ENCODE measurements at places on chromosomes 11 and 22.

DNA sequence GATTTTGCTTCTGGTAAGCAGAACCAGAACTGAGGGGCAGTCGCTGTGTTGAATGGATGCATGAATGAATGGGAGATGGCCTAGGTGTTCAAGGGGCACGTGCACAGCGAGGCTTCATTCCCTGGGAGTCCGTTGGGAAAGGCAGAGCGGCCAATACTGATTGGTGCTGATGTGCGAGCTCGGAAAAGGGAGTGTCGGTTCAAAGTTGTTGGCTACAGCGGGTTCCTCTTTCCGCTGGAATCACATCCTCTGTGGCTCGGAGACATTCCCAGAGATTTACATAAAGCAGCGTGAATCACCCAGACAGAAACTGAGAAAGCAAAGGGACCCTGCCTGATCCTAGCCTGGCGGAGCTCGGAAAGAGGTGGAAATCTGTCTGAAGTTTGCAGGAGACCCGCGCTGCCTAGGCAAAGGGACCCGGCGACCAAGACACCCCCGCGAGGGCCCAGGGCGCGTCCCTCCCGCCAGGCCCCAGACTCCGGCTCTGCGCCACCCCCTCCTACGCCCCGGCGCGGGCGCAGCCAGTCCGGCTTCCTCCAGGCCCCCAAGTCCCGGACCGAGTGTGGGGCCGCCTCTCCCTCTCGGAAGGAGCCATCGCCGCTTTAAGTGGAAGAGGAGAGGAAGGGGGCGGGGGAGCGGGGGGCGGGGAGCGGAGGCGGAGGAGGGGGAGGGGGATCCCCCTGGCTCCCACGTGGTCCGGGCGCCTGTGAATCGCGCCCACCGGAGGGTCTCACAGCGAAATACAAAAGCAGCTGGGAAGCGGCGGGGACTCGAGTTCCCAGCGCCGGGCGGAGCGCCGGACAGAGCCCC lies at the start of gene FJX1:
Gene FJX1, plus strand, starts transcription at position 774 of the 810 bp plus-strand sequence. CDS start 177 bp downstream, outside the sequence.
- DNase-seq = no peak

GRCh38 chr11:135027461-135027860 lies 615.4 kb upstream of the B3GAT1 start:
- DNase-seq = no peak

- no peak for DNase-seq
Observed at GRCh38 chr11:17774232-17775034, 39.9 kb downstream of the KCNC1 start.

- no peak for DNase-seq
Observed at GRCh38 chr11:5689551-5689983, at the start of gene TRIM22. TRIM22 (plus strand) TSS chr11:5689790; CDS start chr11:5696233, 6,443 bp downstream.

DNA sequence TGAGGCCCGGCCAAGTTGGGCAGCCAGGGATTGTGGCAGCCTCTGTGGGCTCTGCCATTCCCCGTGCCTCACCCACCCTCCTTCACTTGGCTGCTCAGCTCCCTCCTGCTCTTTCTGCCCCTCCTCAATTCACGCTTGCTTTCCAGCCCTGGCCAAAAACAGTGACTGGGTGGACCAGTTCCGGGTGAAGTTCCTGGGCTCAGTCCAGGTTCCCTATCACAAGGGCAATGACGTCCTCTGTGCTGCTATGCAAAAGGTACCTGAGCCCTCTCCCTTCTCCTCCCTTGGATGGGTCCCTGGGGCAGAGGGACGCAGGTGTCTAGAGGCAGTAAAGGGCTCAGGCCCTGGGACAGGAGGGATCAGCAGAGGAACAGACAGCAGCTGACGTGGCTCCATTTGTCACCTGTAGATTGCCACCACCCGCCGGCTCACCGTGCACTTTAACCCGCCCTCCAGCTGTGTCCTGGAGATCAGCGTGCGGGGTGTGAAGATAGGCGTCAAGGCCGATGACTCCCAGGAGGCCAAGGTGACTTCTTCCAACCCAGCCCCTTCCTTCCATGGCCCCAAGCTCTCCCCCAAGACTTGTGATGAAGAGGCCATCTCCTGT lies 2.7 kb downstream of the FREY1 start:
- no peak for DNase-seq

DNA sequence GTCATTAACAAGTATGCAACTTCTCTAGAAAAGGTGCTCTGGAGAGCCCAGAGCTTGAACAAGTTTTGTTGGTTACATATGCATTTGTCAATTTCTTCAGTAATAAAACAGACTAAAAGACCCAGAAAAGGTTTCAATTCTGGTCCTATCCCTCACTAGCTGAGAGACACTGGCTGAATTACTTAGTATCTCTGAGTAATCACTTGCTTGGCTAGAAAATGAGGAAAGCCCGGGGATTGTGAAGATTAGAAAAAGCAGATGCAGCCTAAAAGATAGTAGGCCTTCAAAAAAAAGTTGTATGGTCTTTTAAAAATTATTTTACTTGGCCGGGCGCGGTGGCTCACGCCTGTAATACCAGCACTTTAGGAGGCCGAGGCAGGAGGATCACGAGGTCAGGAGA lies 41.2 kb downstream of the MAPK1 start:
- no peak for DNase-seq

DNA sequence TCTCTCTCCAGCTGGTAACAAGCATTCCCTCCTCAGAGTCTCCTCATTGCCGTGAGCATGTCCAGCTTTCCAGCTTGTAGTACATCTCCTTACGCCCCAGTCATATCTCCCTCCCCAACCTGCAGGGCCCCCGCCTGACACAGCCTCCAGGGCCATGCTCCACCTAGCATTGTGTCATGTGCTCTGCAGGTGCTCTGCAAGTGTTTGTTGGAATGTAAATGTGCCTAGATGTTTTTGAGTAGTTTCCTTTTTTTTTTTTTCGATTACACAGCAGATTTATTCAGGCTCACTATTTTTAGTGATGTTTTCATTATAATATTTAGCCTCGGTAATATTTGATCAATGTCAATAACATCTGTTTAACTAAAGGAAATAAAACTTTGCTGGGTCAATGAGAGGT lies 82.5 kb downstream of the NCAM1 start:
- no peak for DNase-seq

- DNase-seq = no peak
Observed at GRCh38 chr11:22510741-22511140, 114.9 kb downstream of the FANCF start.

DNA sequence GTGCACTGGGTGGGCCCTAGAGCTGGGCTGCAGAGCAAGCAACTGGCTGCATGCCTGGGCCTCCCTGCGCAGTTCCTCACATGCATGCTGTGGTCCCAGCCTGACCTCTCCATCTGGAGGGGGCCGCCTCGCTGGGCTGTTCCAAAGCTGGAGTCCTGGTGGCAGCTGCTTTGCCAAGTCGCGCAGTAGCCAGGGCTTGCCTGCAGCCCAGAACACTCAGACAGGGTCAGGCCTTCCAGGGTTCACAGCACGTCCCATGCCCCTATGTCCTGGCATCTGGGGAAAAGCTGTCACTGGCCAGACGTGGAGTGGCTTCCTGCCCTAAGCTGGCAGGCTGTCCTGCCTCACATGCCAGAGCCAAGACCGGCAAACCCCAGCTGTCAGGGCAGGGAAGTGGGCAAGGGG lies 16.5 kb upstream of the CDC42EP2 start:
- no peak for DNase-seq

- no peak for DNase-seq
Observed at GRCh38 chr11:74307434-74307833, 4.0 kb downstream of the P4HA3 start.

- DNase-seq = no peak
Observed at GRCh38 chr11:19711911-19712280, 741 bp upstream of the NAV2 start.

- DNase-seq = no peak
Observed at GRCh38 chr11:35170503-35170902, 31.5 kb downstream of the CD44 start.

DNA sequence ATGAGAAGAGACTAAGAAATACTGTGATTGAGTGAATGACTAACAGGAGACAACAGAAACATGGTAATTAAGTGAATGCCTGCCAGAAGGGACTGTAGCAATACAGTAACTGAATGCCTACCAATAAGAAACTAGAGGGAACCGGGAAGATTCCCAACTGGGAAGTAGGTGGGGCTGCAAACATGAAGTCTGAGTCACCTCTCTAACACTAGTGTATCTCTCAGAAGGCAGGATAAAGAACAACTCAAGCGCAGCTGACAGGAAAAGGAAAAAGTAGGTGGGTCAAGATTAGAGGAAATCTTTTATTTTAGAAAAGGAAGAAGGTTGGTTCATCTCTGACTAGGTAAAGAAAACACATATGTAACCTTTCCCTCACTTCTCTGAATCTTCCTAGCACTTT lies 14.0 kb downstream of the C11orf42 start:
- DNase-seq = no peak

DNA sequence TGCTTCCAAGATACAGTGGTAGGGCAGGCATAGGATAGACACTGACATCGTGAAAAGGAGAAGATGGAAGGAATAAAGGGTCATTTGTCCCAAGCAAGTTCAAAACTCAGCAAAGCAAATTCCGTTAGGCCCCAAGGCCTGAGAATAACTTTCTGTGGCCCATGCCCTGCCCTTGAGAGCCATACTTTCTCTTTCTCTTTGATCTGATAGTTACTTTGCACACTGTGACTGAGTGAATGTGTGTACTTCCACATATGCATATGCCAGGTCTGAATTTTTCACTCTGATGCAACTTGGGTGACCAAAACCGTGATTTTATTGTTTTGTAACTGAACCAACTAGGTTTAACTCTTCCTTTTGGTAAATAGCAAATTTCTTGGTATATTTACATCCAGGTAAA lies 371.5 kb downstream of the RAB38 start:
- DNase-seq = no peak
